ENCODE measurements at places on chromosomes 11 and 22. TPM values are rescaled to one million over a fixed set of nuclear protein-coding genes. Genes with fewer than 3 reads are reported as not detected.

DNA sequence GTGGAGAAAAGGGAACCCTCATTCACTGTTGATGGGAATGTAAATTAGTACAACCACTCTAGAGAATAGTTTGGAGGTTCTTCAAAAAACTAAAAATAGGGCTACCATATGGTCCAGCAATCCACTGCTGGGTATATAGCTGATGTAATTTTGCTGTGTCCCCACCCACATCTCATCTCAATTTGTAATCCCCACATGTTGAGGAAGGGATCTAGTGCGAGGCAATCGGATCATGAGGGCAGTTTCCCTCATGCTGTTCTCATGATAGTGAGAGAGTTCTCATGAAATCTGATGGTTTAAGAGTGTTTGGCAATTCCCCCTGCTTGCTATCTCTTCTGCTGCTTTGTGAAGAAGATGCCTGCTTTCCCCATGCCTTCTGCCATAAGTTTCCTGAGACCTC, 17.1 kb upstream of the OR52M1 start:
- no peaks in the 10 kb centered on the region for H3K36me3 ChIP-seq
- no peak for DNase-seq
- no peaks in the 10 kb centered on the region for H3K27me3 ChIP-seq
- no peak overlapping the region for H3K4me3 ChIP-seq
- no peaks in the 10 kb centered on the region for H3K4me1 ChIP-seq

GRCh38 chr11:35144806-35145205, 5.8 kb downstream of the CD44 start:
- no peak overlapping the region for H3K4me3 ChIP-seq
- peaks cover 33% of the 10 kb centered on the region for H3K4me1 ChIP-seq
- H3K27me3 ChIP-seq, result no peaks in the 10 kb centered on the region
- DNase-seq, result peak; percentile 72
- peak overlapping the region; percentile 64 for H3K27ac ChIP-seq

KCNQ1OT1 gene
- 1.9 TPM for total RNA-seq

SHANK2 gene
- total RNA-seq, result 1.6 TPM

DNA sequence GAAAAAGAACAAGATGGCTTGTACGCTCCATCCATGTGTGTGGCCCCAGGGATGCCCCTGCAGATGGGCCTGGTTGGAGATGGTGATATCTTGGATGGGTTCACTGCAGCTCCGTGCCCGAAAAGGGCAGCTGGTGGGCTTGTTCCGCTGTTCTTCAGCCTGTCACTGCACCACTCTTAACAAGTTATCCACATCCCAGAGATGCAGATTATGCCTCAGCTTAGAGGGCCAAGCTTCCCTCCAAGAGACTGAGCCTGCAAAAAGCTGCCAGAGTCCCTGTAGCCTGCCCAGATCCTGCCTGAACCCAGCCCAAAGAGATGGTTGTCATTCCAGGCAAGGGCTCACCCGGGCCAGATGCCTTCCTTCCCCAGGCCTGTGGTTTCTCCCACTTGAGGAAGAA, 308.0 kb downstream of the OPCML start:
- no peak overlapping the region for H3K4me3 ChIP-seq
- no peaks in the 10 kb centered on the region for H3K27me3 ChIP-seq
- H3K36me3 ChIP-seq, result no peaks in the 10 kb centered on the region
- no peaks in the 10 kb centered on the region for H3K4me1 ChIP-seq

DNA sequence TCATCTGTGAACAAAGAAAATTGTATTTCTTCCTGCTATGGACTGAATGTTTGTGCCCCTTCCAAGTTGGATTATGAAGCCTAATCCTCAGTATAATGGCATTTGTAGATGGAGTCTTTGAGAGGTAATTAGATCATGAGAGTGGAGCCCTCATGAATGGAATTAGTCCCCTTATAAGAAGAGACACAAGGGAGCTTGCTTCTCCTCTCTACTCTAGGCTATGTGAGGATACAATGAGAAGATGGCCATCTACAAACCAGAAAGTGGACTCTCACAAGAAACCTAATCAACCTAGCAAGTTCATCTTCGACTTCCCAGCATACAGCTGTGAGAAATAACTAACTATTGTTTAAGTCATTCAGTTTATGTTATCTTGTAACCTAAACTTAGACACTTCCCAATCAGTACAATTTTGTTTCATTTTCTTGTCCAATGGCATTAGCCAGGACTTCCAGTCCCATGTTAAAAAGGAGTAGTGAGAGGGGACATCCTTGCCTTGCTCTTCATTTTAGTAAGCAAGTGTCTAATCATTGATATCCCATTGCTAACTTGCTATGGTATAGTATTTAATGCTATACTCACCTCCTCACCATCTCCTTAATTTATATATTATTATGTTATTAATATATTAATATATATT, 45.7 kb downstream of the PDGFD start:
- no peaks in the 10 kb centered on the region for H3K36me3 ChIP-seq
- no peaks in the 10 kb centered on the region for H3K27me3 ChIP-seq
- no peak for DNase-seq
- H3K27ac ChIP-seq, result no peak overlapping the region

GRCh38 chr11:122068141-122068540, 47.9 kb downstream of the BLID start:
- peaks cover 16% of the 10 kb centered on the region for H3K4me1 ChIP-seq
- H3K27ac ChIP-seq, result peak overlapping the region; percentile 60
- H3K4me3 ChIP-seq, result no peak overlapping the region
- no peaks in the 10 kb centered on the region for H3K27me3 ChIP-seq
- no peak for DNase-seq

DNA sequence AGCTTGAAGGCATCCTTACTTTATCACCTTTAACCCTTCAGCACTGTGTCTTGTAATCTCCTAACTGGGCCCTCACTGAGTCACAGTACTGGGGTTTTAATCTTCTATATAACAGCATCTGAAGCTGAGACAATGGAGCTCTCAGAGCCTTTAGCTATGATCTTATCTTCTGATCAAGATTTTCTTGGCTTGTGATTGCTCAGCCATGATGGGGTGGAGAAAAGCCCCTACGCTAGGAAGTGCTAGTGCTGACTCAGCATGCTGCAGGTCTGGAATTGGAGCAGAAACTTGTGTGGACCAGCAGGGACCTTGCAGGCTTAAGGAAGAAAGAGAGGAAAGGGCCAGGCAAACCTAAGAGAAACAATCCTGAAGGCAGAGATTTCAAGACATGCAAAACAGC, 71.7 kb upstream of the EED start:
- no peaks in the 10 kb centered on the region for H3K36me3 ChIP-seq
- DNase-seq, result peak; percentile 55
- no peak overlapping the region for H3K4me3 ChIP-seq
- peaks cover 19% of the 10 kb centered on the region for H3K4me1 ChIP-seq

GRCh38 chr11:61617515-61617914, 36.6 kb upstream of the SYT7 start:
- peaks cover 20% of the 10 kb centered on the region for H3K27me3 ChIP-seq
- H3K36me3 ChIP-seq, result no peaks in the 10 kb centered on the region
- H3K27ac ChIP-seq, result no peak overlapping the region
- H3K4me3 ChIP-seq, result no peak overlapping the region
- peak; percentile 29 for DNase-seq

FOLR2 gene
- total RNA-seq, result not detected

DNA sequence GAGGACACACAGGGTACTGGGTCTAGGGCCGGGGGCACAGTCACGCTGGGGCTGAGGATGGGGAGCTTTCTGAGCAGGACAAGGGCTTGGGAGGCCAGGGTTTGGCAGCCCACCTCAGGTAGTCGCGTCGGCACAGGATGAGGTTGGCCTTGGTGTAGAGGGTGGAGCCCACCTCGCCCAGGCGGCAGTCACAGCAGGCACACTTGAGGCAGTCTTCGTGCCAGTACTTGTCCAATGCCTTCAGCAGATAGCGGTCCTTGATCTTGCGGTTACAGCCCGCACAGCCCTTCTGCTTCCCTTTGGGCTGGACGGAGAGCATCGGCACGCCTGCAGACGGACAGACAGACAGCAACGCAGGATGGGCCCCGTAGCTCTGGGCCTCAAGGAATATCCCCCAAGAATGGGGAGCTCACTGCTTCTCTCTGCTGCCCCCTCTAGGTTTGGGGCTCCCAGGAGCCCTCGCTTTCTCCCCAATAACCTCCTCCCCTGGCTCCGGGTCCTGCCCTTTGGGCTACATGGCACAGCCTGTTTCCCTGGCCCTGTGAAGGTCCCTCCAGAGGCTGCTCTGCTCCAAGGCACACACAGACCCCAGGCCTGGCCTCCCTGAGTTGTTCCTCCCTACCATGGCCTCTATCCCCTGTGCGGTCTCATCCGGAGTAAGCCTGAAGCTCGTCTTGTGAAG, 33.4 kb downstream of the LMO1 start:
- H3K27ac ChIP-seq, result no peak overlapping the region
- H3K4me1 ChIP-seq, result no peaks in the 10 kb centered on the region
- H3K27me3 ChIP-seq, result peaks cover 15% of the 10 kb centered on the region
- no peak for DNase-seq
- H3K36me3 ChIP-seq, result no peaks in the 10 kb centered on the region

- no peak overlapping the region for H3K27ac ChIP-seq
- H3K4me3 ChIP-seq, result no peak overlapping the region
- peaks cover 11% of the 10 kb centered on the region for H3K4me1 ChIP-seq
- peaks cover 20% of the 10 kb centered on the region for H3K36me3 ChIP-seq
Observed at GRCh38 chr22:37510091-37510490, 9.1 kb downstream of the CARD10 start.

NAALADL1 gene
- 3.8 TPM for total RNA-seq

- no peaks in the 10 kb centered on the region for H3K4me1 ChIP-seq
- no peak overlapping the region for H3K27ac ChIP-seq
- H3K27me3 ChIP-seq, result peaks cover 44% of the 10 kb centered on the region
- no peak for DNase-seq
- no peak overlapping the region for H3K4me3 ChIP-seq
Observed at GRCh38 chr11:117871784-117872183, 4.7 kb downstream of the FXYD6 start.

GRCh38 chr22:20312396-20313191, 7.3 kb downstream of the DGCR6L start:
- H3K4me1 ChIP-seq, result peaks cover 12% of the 10 kb centered on the region
- H3K36me3 ChIP-seq, result peaks cover 2% of the 10 kb centered on the region
- H3K4me3 ChIP-seq, result no peak overlapping the region

SAMM50 gene
- total RNA-seq, result 60.0 TPM

GRCh38 chr22:28394513-28395110, 285.0 kb downstream of the TTC28 start:
- H3K4me1 ChIP-seq, result peaks cover 23% of the 10 kb centered on the region
- no peaks in the 10 kb centered on the region for H3K27me3 ChIP-seq
- H3K36me3 ChIP-seq, result no peaks in the 10 kb centered on the region
- H3K4me3 ChIP-seq, result no peak overlapping the region
- peak; percentile 20 for DNase-seq
- no peak overlapping the region for H3K27ac ChIP-seq

OOSP1 gene
- total RNA-seq, result not detected

SCN2B gene
- under 0.01 TPM for total RNA-seq

- no peaks in the 10 kb centered on the region for H3K27me3 ChIP-seq
- peak overlapping the region; percentile 64 for H3K27ac ChIP-seq
- H3K4me3 ChIP-seq, result no peak overlapping the region
- DNase-seq, result peak; percentile 54
- peaks cover 33% of the 10 kb centered on the region for H3K4me1 ChIP-seq
Observed at GRCh38 chr11:118623269-118623655, 15.8 kb downstream of the PHLDB1 start.
